IgD-negative memory B cell (primary cell): ENCODE measurements at places on chromosomes 6 and 20. TPM values are rescaled to one million over a fixed set of nuclear protein-coding genes. Genes with fewer than 3 reads are reported as not detected.

The PPP1R3G gene
- polyA plus RNA-seq = 0.23 TPM

The SCRT2 gene
- not detected for polyA plus RNA-seq

The ALDH8A1 gene
- not detected for polyA plus RNA-seq

The GABRR1 gene
- not detected for polyA plus RNA-seq
